ENCODE measurements at places on chromosomes 5 and 9. TPM values are rescaled to one million over a fixed set of nuclear protein-coding genes. Genes with fewer than 3 reads are reported as not detected.

HIGD2A gene
- total RNA-seq, result 32.6 TPM

PIP5K1B gene
- 0.06 TPM for total RNA-seq

TMEM232 gene
- 5.9 TPM for total RNA-seq

IFNA2 gene
- total RNA-seq, result not detected

RBM22 gene
- 17.7 TPM for total RNA-seq

PDE6A gene
- total RNA-seq, result not detected

LHX2 gene
- total RNA-seq, result not detected

PCDHB14 gene
- total RNA-seq, result 1.1 TPM

PCDHGB6 gene
- 4.7 TPM for total RNA-seq

FREM1 gene
- 0.56 TPM for total RNA-seq

POLR3G gene
- total RNA-seq, result 2.0 TPM

GPR150 gene
- total RNA-seq, result 0.13 TPM

SCGB3A2 gene
- total RNA-seq, result not detected

AMBP gene
- 0.53 TPM for total RNA-seq

PDZD2 gene
- total RNA-seq, result 0.19 TPM

EPB41L4A gene
- 11.9 TPM for total RNA-seq

UNC13B gene
- 34.3 TPM for total RNA-seq

PRLR gene
- under 0.01 TPM for total RNA-seq

LCP2 gene
- total RNA-seq, result not detected

ADAMTS12 gene
- 5.3 TPM for total RNA-seq

DNLZ gene
- 9.9 TPM for total RNA-seq

PCDHA6 gene
- total RNA-seq, result 0.26 TPM

DMRT3 gene
- not detected for total RNA-seq

TSSK1B gene
- 0.13 TPM for total RNA-seq

ARL15 gene
- total RNA-seq, result 16.8 TPM

FBXO10 gene
- 9.5 TPM for total RNA-seq

LCN1 gene
- not detected for total RNA-seq

FBLL1 gene
- 0.56 TPM for total RNA-seq

CCL28 gene
- 1.6 TPM for total RNA-seq
